Thyroid gland (tissue), 4 donors: ENCODE measurements at places on chromosomes 2 and 18. TPM values are rescaled to one million over a fixed set of nuclear protein-coding genes. Genes with fewer than 3 reads are reported as not detected.

The ODC1 gene
- 76.2 TPM for total RNA-seq

GRCh38 chr2:215388002-215388728 lies 47.7 kb downstream of the FN1 start:
- no peak overlapping the region for H3K4me3 ChIP-seq
- DNase-seq: no peak
- H3K27ac ChIP-seq: no peak overlapping the region
- H3K4me1 ChIP-seq: no peaks in the 10 kb centered on the region
- no peaks in the 10 kb centered on the region for H3K27me3 ChIP-seq
- no peaks in the 10 kb centered on the region for H3K36me3 ChIP-seq

- no peak overlapping the region for H3K4me3 ChIP-seq
- DNase-seq: no peak
- no peaks in the 10 kb centered on the region for H3K36me3 ChIP-seq
- H3K27ac ChIP-seq: no peak overlapping the region
- no peaks in the 10 kb centered on the region for H3K27me3 ChIP-seq
Measured at GRCh38 chr2:202104286-202104870, 31.3 kb downstream of the KIAA2012 start.

The COPS7B gene
- total RNA-seq: 28.8 TPM

GRCh38 chr2:221943076-221943810 lies 355.6 kb downstream of the PAX3 start:
- H3K4me1 ChIP-seq: no peaks in the 10 kb centered on the region
- no peak overlapping the region for H3K4me3 ChIP-seq
- no peaks in the 10 kb centered on the region for H3K36me3 ChIP-seq
- DNase-seq: peak; percentile 10
- no peaks in the 10 kb centered on the region for H3K27me3 ChIP-seq

The ADNP2 gene
- total RNA-seq: 28.4 TPM
